ENCODE measurements at places on chromosomes 5 and 9. TPM values are rescaled to one million over a fixed set of nuclear protein-coding genes. Genes with fewer than 3 reads are reported as not detected.

The ANKRD34B gene
- 0.05 TPM for total RNA-seq

The SV2C gene
- not detected for total RNA-seq

The CSF2 gene
- 0.21 TPM for total RNA-seq

The DAPK1 gene
- total RNA-seq = 28.0 TPM

The ACOT12 gene
- 0.08 TPM for total RNA-seq

The TMEM171 gene
- 4.6 TPM for total RNA-seq

The EPB41L4B gene
- 33.9 TPM for total RNA-seq
